Activated effector memory CD4-positive, alpha-beta T cell treated with Interleukin-2 at 50 U/mL for 16 hours (primary cell): ENCODE measurements at places on chromosomes 3 and 15.

DNA sequence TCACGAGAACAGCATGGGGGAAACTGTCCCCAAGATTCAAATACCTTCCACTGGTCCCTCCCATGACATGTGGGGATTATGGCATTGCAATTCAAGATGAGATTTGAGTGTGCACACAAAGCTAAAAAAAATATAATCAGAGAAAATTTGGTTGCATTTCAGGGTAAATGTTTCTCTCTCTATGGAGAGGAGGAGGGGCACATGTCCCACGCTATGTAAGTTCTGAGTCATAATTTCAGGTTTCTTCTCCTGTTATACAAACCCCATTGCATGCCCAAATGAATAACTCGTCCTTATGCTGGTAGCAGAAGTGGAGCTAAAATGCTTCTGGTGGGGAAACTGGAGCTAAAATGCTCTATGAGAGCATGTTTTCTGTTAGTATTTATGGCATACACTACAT, 209.7 kb upstream of the DCBLD2 start:
- no peak for DNase-seq

GRCh38 chr15:79212589-79213157, 69.8 kb upstream of the ANKRD34C start:
- no peak for DNase-seq

DNA sequence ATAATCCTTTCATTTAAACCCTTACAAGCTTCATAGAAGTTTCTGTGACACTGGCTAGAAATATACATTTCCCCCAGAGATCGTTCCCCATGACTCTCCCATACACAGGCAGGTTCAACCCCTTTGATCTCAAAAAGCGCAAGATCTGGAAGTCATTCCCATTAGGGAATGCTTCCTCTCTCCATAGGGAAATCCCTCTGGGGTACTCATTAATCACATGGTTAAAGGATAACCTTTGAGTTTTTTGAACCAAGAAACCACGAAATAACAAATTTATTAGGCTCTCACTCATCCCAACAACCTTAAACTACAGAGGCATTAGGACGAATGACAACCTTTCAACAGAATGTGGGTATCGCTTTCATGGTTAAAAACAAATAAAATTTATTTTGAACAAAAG, 211.9 kb upstream of the PRICKLE2 start:
- DNase-seq, result no peak

GRCh38 chr3:24832891-24833290, 338.2 kb upstream of the THRB start:
- no peak for DNase-seq
